Renal pelvis (tissue), 12 donors: ENCODE measurements at places on chromosomes 7 and 10. TPM values are rescaled to one million over a fixed set of nuclear protein-coding genes. Genes with fewer than 3 reads are reported as not detected.

Gene AGR3
- 1.3 TPM for polyA plus RNA-seq

Gene CTNNA3
- 2.8 TPM for polyA plus RNA-seq

- DNase-seq, result no peak
Measured at GRCh38 chr7:1729773-1730172, 59.7 kb downstream of the ELFN1 start.

DNA sequence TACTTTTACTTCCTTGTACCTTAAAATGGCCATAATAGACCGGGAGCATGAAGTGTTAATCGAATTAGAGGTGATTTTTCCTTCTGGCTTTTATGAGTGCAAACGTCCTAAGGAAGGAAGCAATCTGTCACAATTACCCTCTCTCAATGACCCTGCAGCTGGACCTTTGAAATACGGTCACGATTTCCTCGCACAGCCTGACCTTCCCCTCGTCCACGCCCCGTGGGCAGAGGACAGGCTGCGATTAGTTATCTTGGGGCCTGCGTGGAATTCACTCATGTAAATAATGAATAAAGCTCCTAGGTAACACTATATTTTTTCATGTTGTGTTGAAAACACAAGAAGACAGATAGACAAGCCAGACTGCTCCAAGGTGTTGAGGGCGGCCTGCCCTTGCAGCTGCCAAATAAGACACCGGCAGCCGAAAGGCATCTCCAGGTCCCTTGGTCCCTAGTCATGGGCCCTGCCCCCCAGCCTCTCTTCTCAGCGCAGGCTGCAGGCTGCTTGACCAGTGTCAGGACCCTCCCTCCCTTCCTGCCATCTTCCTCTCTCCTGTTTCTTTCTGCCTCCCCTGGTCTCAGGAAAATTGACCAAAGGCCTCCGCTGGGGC, 199.9 kb downstream of the TCERG1L start:
- DNase-seq, result no peak

GRCh38 chr10:73876971-73877370, 2.6 kb upstream of the CAMK2G start:
- no peak for DNase-seq

DNA sequence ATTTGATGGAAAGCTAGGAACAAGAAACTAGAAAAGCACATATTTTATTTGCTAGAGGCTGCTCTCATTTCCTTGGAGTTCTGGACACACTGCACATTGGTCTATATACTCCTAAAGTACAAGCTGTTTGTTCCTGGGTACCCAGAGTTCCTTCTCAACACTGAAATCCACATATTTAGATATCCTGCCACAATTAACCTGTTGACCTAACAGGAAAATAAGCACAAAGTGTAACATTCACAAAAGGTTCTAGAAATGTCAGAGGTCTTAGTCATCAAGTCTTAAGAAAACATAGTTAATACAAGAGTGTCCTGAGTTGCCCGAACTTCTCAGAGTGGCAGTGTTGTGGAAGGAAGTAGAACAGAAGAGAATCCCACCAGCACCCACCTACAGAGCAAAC, 115.6 kb downstream of the ELMO1 start:
- no peak for DNase-seq

GRCh38 chr10:117619223-117619622, 76.7 kb downstream of the EMX2 start:
- DNase-seq, result no peak
